Activated naive CD4-positive, alpha-beta T cell treated with anti-CD3 and anti-CD28 coated beads, Interleukin-2, amount 50 U/mL, for 72 hours (primary cell): ENCODE measurements at places on chromosomes 7 and 10.

DNA sequence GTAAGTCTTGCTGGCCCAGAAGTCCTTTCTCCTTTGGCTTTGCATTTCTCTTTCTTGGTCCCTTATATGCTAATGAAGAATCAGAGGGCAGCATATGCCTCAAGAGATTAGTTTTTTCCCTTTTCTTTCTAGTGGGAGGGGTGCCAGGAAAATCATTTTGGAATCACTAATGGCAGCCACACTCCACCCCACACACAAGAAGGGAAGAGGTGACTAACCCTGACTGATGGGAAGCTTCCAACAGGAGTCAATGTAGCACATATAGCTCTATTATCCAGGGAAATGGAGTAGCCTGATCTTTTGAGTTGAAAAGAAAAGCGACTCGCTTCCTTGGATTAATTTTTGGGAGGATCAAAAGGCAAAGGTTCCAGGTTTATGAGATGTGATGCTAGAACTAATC is 225.3 kb downstream of the KIF20B start:
- no peak for DNase-seq

DNA sequence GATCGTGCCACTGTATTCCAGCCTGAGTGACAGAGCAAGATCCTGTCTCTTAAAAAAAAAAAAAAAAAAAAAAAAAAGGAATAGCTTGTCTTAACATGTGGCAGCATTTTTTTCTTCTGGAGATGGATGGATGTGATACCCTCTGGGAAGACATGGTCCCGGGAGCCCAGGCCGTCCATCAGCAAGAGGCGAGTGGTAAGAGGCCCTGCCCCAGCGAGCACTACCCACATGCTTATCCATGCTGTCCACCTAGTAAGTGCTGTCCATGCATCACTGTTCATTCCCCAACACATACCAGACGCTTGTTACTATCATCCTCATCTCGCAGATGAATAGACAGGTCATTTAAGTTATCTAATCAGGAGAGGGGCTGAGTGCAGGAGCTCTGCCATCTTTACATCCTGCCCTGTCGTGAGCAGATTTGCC is 12.9 kb downstream of the ATP6V1F start:
- DNase-seq: no peak

DNA sequence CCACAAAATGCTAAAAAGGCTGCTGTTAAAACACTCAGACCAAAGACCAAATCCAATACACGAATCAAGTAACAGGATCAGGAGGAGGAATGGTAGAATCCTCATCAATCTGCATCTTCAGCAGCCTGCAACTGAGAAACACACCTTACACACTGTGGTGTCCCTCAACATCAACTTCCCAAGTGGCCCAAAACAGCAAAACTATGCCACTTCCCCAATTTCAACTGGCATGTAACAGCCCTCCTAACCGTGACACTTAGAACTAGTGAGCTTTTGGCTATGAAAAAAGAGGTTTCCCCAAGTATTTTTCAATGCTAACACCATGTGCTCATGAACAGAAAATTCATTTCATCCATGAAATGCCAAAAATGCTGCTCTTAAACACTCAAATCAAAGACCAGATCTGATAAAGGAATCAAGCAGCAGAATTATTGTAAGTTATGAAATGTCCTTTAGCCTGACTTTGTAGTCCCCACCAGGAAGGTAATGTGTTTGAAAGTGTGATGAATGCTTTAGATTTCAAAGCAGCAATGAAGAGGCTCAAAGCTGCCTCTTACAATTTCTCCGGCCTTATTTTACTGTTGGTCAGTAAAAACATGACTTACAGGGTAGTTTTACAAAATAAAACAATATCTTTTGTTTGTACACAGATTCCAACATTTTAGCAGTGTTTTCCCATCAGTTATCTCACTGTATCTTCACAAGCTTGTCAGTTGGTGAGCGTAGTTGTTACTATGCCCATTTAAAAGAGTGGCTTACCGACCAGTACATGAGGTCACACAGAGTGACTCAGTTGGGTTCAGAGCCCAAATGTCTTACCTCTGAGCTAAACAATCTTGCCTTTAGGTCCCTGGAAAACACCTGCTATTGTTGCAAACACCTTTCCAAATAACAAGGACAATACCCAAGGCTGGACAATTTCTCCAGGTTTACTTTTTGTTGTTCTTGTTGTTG is 65.7 kb upstream of the ASAH2 start:
- no peak for DNase-seq

DNA sequence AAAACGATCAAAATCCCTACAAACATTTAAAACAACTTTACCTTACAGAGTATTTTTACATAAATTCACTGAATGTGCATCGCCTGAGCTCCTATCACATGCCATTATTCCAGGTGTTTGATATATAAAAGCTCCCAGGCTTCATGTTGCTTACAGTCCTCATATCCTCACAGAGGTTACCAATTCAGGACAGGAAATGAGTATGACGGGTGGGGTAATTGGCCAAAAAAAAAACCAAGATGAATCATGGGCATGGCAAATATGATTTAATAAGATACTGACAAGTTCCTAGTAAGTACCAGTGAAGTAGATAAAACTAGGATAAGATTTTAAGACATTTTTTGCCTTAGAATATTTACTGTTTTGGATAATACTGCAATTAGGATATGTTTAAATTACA is 135.8 kb downstream of the KMT2E start:
- DNase-seq: no peak
